ENCODE measurements at places on chromosomes 11 and 22.
A peak's percentile ranks its signal among the peaks of the same experiment; 100 is the strongest.

DNA sequence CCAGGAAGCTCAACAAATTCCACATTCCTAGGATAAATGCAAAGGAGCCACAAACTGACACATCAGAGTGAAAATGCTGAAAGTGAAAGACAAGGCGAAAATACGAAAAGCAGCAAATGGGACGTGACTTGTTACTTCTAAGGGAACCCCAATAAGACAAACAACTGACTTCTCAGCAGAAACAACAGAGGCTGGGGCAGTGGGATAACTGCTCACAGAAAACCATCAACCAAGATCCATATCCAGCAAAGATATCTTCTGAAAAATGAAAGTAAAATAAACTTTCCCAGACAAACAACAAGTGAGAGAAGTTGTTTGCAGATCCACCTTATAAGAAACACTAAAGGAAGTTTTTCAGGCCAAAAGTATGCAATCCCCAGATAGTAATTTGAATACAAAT is 72.1 kb downstream of the DGCR2 start:
- DNase-seq = no peak

DNA sequence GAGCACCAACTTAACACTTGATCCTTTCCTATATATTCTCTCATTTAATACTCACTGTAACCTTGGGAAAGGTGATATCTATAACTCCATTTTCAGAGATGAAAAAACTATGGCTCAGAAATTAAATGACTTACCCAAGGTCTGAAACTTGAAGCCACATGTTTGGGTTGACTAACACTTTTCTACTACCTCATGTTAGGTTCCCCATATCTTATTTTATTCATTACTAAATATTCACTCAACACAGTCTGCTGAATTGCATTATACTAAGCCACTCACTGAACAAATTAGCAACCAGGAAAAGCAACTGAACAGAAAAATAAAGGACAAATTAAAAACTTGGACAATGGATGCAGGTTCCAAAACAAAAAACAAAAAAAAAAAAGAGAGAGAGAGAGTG is 59.9 kb downstream of the FAM168A start:
- DNase-seq = no peak

DNA sequence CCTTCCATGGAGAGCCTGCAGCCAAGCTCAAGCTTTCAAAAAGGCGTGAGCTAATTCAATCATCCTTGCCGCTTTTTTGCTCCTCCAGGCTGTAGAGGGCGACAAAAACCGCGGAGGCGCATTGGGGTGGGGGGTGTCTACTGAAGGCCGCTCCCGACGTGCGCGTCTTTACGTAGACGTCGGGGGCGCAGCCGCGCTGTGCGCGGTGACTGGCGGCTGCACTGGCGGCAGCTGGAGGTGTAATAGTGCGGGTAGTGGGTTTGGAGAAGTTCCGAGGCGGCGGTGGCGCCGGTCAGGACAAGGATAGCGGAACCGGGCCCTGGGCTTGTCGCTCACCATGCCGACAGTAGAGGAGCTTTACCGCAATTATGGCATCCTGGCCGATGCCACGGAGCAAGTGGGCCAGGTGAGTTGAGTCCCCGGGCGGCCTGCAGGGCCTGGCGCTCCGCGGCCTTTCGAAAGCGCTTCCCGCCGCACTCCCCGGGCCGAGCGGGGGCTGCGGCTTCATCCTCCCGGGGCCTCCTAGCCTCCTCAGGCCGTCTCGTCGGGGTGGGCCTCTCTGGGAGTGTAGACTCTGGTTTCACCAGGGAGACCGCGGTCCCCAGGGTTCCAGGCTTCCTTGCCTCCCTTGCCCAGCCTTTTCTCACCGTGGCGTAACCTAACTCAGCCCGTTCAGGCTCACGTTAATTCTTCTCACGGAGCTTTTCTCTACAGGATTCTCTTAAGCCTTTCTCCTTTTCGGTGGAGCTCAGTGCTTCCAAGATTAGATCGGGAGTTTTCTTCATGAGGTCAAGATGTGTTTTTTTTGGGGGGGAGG is at the start of gene API5:
API5 (plus strand) TSS at position 206 of the 817 bp plus-strand sequence; CDS start at position 338, 132 bp downstream.
- peak; percentile 93 for DNase-seq

- DNase-seq = no peak
Observed at GRCh38 chr11:121841487-121842191, 274.4 kb downstream of the BLID start.

GRCh38 chr22:26463101-26463661 is 20.4 kb downstream of the HPS4 start:
- DNase-seq = no peak

GRCh38 chr11:107695446-107695845 is 16.4 kb downstream of the SLN start:
- no peak for DNase-seq

DNA sequence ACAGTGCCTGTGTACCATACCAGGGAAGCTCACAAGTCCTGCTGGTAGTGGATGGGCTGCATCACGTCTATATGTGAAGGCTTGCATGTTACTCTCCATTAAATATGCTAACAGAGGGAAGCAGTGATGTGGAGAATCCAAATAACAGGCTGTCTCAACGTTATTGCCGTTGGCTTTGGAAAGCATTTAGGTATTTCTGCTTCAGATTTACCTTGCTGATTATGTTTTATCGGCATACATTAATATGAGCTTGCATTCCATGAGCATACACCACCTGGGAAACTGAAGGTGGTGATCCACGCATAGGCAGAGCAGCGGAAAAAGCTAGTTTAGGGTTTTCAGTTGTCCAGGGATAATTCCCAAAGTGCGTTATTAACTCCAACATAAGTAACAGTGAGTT is 175.0 kb downstream of the GRIK4 start:
- no peak for DNase-seq

DNA sequence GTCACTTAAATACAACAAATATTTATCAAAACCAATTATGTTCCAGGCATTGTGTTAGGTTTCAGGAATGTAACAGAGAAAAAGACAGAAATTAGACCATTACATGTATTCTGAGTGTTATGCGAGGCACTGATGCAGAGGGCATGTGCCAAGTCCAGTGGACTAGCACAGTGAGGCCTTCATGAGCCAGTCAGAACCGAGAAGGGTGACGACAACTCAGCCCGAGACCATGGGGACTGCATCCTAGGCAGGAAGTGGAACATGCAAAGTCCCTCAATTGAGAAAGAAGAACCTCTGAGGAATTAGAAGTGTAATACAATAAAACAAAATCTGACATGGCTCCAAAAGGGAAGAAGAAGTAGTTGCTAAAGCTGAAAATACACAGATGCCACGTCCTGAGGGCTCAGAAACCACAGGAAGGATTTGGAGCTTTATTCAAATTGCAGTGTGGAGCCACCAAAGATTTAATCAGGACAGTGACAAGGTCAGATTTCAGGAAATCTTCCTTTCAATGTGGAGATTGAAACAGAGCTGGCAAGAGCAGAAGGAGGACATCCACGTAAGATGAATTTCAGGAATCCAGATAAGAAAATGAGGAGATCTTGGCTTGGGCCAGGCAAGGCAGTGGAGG is 529.6 kb downstream of the NTM start:
- DNase-seq = no peak

DNA sequence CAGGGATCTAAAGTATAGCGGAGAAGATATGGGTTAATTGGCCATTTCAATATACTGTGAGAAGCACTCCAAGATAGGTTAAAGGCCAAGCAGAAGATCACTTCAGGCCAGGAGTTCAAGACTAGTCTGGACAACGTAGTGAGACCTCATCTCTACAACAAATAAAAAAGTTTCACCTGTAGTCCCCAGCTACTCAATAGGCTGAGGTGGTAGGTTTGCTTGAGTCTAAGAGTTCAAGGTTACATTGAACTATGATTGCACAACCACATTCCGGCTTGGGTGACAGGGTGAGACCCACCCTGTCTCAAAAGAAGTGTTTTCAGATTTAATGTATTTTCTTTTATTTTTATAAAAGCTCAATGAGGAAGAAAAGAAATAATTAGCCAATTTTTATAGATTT is 25.4 kb downstream of the PATL1 start:
- no peak for DNase-seq

GRCh38 chr22:48482771-48483170 is 1344.9 kb downstream of the BRD1 start:
- DNase-seq = no peak

GRCh38 chr11:94806419-94806818 is 38.3 kb downstream of the AMOTL1 start:
- DNase-seq = no peak

- DNase-seq = no peak
Observed at GRCh38 chr11:4146070-4146771, 51.6 kb downstream of the RRM1 start.

DNA sequence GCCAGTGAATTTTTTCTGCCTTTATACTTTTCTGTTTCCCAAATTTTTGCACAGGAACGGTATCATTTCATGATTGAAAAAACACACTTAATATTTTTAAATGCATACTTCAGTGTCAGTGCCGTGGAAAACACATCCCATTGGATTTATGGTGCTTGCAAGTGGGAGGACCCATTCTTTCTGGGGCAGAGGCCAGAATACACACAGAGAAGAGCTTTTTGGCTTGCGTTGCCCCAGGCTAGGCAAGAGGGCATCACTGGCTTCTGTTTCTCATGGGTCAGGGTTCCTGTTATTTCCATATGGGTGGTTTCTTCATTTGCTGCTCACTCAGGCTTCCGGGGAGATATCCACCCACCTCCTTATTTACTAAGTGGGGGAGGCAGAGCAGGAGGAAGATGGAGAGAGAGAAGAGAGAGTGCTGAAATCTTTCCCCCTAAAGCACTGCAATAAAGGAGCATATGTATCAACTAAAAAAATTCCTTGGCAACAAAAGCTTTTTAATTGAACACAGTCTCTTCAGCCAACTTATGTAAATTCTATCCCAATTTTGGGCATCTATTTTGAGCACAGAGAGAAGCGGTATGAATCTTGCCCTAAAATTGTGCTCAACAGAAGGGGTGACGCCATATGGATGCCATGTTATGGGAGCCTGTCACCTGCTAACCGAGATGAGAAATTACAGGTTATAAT is 66.0 kb upstream of the KIRREL3 start:
- DNase-seq = no peak

DNA sequence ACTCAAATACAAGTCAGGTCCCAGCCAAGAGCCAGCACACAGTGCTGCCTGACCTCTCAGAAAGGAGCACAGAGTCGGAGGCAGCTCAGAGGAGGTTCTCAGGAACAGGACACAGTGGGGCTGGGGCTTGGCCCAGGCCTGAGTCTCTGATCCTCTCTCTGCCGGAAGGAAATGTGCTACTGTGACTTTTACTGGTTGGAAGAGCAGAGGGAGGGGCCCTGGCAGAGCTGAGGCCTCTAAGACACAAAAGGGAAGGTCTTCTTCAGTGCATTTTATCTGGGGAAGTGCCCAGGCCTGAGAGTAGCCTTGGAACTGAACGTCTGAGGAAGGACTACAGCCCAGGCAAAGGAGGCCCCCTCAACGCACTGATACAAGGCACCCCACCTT is 16.2 kb upstream of the CASTOR1 start:
- no peak for DNase-seq

GRCh38 chr11:17786824-17787525 is 52.4 kb downstream of the KCNC1 start:
- DNase-seq = no peak

- DNase-seq = no peak
Observed at GRCh38 chr11:82714346-82715174, 19.1 kb downstream of the FAM181B start.

GRCh38 chr11:112082729-112083128 is 3.8 kb downstream of the TIMM8B start:
- DNase-seq = peak; percentile 17

DNA sequence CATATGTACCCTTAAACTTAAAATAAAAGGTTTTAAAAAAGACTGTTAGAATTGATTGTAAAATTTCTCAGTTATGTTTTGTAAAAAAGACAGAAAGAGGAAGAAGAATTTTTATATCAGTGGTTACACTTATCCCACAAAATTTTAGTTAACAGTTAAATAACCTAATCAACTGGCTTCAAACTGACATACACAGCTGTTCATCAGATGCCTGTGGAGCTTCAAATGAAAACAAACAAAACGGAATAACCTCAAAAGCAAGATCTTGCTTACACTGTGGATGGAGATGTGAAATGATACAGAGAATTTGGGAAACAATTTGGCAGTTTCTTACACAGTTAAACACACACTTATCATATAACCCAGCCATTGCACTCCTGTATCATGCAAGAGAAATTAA is 521.0 kb downstream of the ETS1 start:
- no peak for DNase-seq

- DNase-seq = no peak
Observed at GRCh38 chr11:114375052-114375451, 25.3 kb downstream of the C11orf71 start.

DNA sequence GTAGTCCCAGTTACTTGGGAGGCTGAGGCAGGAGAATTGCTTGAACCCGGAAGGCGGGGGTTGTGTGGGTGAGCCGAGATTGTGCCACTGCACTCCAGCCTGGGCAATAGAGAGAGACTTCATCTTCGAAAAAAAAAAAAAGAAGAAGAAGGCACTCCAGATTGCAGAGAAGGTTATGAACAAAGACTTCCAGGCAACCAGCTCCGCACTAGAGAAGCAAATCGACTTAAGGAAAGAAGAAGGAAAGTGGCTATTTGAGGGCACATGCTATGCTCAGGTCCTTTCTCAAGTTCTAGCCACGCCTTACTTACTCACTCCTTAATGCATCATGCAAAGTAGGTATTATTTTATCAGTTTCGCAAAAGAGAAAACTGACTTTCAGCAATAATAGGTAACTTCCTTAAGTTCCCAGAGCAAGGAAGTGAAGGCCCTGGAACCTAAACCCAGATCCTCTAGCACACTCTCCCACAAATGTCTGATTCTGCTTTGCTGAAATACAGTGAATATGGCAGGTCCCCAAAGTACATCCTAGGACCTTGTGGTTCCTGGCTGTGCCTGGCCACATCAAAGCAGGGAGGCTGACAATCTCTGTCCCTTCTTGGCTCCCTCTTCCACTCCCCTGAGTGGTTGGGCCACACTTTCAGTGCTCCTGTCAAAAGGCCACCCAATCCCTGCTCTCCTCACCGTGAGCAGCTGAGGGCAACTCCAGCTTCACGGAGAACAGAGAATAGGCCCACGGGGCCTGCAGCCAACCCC is 14.2 kb downstream of the CD3E start:
- no peak for DNase-seq

DNA sequence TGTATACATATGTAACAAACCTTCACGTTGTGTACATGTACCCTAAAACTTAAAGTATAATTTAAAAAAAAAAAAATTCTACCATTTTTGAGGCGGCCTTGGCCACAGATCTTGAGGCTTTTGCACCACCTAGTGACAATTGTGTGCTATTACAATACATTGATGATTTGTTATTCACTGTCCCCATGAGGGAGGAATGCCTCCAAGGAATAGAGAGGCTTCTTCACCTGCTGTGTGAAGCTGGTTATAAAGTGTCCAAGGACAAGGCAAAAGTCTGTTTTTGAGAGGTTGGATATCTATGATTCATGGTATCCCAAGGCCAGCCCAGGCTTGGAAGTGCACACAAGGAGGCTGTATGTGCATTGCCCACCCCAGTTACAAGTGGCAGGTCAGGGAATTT is 30.7 kb downstream of the SLC22A25 start:
- no peak for DNase-seq

- no peak for DNase-seq
Observed at GRCh38 chr11:62501432-62501891, 45.1 kb downstream of the AHNAK start.
